HEK293T (cell line): ENCODE measurements at places on chromosomes 3 and 15.

DNA sequence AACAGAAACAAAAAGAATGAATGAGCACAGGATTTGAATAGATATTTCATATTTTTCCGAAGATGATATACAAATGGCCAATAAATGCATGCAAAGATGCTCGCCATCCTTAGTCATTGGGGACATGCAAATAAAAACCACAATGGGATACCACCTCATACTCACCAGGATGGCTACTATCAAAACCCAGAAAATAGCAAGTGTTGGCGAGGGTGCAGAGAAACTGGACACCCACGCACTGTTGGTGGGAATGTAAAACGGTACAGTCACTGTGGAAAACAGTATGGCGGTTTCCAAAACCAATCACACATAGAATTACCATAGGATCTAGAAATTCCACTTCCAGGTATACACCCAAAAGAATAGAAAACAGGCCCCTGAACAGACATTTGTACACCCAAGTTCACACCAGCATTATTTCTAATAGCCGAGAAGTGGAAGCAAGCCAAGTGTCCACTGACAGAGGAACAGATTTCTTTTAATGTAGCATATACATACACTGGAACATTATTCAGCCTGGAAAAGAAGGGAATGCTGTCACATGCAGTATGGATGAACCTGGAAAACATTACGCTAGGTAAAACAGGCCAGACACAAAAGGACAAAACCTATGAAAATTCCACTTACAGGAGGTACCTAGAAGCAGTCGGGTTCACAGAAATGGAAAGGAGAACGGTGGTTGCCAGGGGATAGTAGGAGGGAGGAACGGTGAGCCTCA, 3.6 kb downstream of the RNF168 start:
- DNase-seq, result no peak

- DNase-seq, result no peak
These were observed 24.1 kb upstream of the MRPL3 start for GRCh38 chr3:131526801-131527347.

DNA sequence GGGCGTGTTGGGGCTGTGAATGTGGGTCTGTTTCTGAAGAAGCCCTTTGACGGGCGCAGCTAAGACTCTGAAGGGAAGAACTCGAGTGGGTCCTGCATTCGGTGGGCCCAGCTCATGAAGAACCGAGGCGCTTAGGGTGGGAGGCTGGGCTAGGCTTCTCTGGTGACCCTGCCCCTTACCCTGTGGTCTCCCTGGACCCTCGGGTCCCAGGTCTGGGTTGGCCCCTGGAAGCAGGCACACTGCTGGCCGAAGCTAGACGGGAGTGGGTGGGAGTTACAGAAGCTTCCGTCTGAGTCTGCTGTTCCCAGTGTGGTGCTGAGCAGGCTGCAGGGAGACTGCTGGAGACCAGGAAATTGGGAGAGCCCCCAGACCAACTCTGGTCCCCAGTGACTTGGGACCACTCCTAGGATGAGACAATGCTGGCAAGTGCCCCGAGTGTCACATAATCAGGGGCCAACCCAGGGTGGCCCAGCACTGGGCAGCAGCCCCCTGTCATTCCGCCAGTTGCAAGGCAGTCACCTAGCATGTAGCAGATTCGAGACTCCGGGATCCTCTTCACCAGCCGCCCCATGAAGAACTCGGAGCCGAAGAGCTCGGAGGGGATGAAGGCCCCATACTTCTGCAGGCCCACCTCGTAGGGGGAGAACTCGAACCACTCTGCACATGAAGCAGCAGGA, 16.7 kb upstream of the EHD4 start:
- no peak for DNase-seq

DNA sequence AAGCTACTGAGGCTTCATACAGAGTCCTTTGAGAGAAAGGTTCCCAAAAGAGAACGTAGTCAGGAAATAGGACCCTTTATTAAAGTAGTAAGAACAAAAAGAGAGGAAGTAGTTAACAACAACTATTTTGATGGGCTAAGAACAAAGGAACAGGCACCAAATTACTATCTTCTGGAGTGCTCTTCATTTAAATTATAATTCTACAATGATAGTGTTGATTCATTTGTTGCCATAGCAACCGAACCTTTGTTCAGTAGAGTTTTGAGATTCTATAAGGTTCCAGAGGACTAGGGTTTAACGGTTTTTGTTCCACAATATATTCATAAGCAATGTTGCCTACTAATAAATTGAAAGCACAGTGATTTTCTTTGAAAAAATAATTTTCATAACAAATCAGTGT, 78.8 kb downstream of the CMSS1 start:
- DNase-seq, result no peak

DNA sequence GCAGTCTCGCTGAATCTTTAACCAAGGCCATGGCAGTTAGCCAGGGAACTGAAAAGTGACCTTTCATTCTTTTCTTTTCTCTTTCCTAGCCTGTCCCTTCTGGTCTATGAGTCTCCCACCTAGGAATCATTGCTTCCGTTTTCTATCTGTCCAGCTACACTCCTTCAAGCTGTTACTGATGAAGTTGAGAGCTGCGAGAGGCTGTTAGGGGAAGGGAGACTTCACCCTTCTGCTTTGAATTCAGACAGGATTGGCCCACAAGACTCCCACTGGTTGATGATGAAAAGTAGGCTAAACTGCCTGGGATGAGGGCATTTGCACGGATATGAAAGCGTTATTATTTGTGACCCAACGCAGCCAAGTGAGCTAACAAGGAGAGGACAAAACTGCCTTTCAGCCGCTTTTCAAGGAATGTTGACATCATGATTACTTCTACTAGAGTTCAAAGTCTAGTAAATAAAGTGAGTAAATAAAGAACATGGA, 30.2 kb downstream of the EIF4E3 start:
- DNase-seq, result no peak

DNA sequence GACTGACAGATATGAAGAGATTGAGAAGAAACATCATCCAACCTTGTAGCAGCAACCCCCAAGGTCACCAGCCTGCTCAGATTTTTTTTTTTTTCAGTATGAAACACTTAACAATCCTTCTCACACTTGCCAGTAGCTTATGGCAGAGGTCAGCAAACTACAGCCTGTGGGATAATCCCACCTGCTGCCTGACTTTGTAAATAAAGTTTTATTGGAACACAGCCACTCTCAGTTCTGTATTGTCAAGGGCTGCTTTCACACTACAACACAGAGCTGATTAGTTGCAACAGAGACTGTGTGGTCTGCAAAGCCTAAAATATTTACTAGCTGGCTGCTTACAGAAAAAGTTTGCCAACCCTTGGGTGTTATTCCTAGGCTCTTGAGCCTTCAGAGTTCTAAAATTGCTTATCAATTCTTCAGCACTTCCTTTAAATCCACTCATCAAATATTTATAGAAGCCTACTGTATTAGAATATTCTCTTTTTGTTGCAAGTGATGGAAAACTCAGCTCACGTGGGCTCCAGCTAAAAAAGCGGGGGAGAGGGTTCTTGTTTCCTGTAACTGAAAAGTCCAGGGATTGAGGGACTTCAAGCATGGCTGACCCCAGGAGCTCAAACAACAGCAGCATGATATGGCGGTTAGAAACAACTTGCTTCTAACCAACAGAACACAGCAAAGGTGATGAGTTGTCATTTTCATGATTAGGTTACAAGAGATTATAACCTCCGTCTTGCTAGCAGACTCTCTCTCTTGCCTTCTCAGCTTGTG, 246.1 kb downstream of the SHQ1 start:
- no peak for DNase-seq

GRCh38 chr15:85402195-85402881, 21.9 kb downstream of the AKAP13 start:
- no peak for DNase-seq

- DNase-seq, result no peak
These were observed 62.1 kb upstream of the TBC1D23 start for GRCh38 chr3:100198579-100199269.

GRCh38 chr3:174132421-174133042, 726.6 kb upstream of the NAALADL2 start:
- DNase-seq, result no peak

DNA sequence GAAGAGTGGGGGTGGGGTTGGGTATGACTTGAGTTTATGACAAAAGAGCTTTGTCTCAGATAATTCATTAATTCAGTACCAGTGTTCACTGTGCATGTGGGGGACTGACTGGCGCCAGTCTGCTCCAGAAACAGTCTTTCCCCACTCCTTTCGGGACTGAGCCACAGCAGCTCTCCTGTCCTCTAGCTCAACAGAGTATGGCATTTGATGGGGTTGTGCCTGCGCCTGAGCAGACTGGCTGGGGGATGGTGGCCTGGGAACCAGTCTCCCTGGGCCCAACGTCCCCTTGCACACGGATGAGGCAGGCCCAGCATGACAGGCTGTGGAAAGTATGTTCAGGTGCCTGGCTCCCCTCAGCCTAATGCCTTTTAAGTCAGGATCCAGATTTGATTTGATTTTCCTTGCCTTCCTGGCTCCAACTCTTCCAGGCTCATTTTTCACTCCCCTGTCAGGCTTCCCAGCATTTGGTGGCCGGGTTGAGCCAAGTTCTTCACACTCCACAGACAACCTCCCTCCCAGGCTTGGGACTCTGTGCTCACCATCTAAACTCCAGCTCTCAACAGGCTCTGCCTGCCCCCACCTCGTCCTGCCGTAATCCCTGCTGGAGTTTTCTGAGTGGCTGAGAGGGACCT, 105.0 kb downstream of the MYLK start:
- no peak for DNase-seq

- no peak for DNase-seq
These were observed 447.8 kb downstream of the FHIT start for GRCh38 chr3:60803216-60804173.

- no peak for DNase-seq
These were observed 20.4 kb downstream of the H1-8 start for GRCh38 chr3:129563332-129563731.

- DNase-seq, result no peak
These were observed 21.1 kb upstream of the EXOG start for GRCh38 chr3:38474928-38475605.

DNA sequence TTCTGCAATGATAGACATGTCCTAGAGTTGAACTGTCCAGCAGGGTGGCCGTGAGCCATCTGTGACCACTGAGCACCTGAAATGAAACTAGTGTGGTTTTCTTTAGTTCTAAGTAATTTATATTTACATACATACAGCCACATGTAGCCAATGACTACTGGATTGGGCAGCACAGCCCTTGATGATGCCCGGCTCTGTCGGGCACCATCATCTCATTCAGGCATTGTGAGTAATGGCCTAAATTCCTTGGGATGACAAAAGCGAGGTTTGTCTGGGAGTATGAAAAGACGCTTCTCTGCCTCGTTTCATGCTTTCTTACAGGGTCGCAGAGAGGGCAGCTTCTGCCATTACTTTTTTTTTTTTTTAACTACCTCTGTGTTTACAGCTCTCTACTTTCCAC, 251.9 kb upstream of the HES1 start:
- no peak for DNase-seq

GRCh38 chr15:91852741-91853510, 582 bp upstream of the SLCO3A1 start:
- DNase-seq, result peak; percentile 73

DNA sequence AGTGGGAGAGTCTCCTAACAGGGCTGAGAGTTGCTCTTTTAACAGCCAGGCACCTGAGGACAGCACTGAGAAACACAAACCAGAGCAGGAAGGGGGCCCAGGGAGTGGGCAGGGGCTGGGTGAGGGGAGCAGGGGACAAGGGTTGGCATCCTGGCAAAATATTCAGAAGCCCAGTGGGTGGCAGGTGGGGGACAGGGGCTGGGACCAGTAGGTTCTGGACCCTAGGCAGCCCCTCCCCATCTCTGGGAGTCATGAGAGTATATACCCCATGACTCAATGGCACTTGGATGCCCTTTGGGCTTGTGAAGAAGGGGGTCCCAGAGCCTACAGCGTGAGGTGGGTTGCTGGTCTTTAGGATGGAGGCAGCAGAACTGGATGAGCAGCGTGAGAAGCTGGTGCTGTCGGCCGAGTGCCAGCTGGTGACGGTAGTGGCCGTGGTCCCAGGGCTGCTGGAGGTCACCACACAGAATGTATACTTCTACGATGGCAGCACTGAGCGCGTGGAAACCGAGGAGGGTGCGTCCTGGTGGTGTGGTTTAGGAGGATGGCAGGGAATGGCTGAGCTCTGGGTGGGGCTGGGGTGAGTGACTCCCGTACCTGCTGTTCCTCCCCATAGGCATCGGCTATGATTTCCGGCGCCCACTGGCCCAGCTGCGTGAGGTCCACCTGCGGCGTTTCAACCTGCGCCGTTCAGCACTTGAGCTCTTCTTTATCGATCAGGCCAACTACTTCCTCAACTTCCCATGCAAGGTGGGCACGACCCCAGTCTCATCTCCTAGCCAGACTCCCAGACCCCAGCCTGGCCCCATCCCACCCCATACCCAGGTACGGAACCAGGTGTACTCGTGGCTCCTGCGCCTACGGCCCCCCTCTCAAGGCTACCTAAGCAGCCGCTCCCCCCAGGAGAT, 24.2 kb downstream of the NBEAL2 start:
- DNase-seq, result no peak

DNA sequence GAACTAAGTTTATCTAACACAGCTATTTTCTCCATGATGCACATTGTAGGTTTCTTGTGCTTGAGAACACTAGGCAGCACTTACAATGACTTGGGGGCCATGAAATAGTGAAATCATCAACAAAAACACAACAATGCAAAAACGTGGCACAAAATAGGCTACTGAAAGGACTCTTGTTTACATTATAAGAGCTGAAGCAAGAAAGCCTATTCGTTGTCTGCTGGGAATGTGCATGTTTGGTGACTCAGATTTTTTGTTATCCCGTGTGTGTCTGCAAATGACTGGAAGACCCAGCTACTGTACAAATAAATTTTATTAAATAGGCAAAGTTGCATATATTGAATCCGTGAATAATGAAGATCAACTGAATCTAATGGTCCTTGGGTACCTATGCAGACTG, 85.0 kb downstream of the TCF12 start:
- DNase-seq, result no peak

GRCh38 chr3:169813278-169813677, 574 bp upstream of the LRRC34 start:
- no peak for DNase-seq

DNA sequence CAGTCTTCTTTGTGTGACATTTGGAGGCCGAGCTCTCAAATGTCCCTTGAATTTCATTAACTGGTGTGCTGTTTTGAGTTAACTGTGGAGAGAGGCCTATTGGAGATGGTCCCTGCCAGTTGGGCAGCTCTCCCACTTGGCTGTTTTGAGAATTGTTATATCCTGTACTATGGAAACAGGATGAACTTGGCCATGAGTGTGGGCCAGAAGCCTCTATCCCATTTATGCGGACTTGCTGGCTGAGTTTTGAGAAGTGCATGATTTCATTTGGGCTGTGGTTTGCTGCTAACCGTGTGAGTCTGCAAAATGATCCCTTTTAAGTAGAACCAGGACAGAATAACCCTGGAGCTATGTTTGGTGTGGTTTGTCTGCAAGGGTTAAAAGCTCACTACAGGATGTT, 366.0 kb downstream of the PTPRG start:
- no peak for DNase-seq

- no peak for DNase-seq
These were observed 1.2 kb downstream of the SIDT1 start for GRCh38 chr3:113533534-113533892.

DNA sequence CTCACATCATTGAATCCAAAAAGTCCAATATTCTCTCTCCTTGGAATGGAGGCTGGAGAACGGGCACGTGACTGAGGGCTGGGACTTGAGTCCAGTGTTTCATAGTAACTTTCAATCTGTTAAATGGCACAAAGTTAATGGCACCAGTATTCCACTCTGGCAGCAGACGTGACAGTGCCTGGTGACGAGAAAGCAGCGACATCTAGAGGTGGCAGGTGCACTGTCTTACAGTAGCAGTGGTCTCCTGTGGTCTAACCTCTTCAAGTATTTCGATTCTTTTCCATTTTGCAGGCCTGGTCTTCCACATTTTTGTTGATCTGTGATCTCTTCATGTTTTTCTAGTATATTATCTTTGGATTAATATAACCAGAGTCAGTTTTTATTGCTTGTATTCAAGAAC, 107.1 kb downstream of the OXSM start:
- DNase-seq, result peak; percentile 56
